ENCODE measurements at places on chromosomes 13 and 19.

- no peak for DNase-seq
Measured at GRCh38 chr19:5338656-5339197, 1.9 kb downstream of the PTPRS start.

DNA sequence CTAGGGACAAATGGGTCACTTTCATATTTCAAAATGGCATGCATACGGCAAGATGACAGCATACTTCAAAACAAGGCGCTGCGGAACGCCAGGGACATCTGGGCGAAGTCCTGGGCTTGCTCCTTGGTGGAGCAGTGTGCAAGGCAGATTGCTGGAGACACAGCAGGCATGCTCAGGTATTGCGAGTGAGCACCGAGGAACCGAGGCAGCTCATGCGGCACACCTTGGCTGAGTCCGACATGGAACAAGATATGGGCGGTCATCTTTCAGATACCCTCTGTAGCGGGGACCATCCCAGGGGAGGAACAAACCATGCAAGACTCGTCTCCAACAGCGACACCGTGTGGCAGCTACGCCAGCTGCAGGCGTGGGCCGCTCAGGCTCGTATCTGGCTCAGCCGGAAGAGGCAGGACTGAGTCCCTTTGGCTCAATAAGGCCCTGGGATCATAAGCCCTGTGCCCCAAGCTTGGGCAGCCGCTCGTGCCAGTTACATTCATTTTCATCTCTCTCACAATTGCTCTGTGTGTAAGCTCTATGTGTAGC, 112.4 kb downstream of the NUFIP1 start:
- DNase-seq: no peak

DNA sequence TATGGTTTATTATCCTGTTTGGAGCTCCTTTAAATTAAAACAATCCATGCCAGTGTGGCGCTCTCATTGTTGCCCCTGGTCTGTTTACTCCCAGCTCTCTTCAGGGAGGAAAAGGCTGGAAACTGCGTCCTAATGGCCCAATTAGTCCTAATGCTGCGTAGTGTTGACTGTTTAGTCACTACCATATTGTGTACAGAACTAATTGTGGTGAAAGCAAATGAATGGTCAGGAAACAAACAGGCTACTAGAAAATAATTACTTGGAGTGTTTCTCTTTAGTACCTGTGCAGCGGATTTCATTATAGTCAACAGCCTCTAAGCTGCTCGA, 54.5 kb upstream of the MTIF3 start:
- DNase-seq: no peak

GRCh38 chr19:30686176-30686820, 314.1 kb downstream of the ZNF536 start:
- no peak for DNase-seq

DNA sequence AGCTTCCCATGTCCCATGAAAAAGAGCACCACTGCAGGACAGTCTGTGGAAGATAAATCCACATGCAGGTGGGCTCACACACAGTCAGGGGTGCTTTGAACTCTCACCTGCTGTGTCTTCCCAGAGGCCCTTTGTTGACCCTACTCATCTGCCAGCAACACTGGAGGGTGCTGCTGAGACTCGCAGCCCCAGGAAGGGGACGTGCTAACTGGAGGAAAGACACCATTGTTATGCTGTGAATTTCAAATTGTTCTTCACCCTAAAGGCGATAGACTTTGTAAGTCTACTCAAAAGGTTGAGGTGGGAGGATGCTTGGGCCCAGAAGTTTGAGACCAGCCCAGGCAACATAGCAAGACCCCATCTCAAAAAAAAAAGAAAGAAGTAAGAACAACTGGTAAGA, 107.3 kb upstream of the SERP2 start:
- DNase-seq: no peak

DNA sequence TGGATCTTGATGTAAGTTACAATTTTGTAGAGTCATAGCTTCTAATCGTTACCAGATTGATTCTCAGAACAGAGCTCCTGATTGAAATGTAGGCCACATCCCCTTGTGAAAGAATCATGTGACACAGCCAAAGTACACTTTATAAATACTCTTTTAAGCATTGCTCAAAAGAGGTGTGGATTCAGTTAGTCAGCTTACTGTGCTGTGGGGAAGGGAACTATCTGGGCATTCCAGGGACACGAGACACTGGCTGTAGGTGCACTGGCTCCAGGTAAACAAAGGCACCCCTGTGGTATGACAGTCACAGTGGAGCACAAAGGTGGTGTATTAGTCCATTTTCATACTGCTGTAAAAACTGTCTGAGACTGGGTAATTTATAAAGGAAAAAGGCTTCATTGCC, 222.8 kb downstream of the LIG4 start:
- no peak for DNase-seq

DNA sequence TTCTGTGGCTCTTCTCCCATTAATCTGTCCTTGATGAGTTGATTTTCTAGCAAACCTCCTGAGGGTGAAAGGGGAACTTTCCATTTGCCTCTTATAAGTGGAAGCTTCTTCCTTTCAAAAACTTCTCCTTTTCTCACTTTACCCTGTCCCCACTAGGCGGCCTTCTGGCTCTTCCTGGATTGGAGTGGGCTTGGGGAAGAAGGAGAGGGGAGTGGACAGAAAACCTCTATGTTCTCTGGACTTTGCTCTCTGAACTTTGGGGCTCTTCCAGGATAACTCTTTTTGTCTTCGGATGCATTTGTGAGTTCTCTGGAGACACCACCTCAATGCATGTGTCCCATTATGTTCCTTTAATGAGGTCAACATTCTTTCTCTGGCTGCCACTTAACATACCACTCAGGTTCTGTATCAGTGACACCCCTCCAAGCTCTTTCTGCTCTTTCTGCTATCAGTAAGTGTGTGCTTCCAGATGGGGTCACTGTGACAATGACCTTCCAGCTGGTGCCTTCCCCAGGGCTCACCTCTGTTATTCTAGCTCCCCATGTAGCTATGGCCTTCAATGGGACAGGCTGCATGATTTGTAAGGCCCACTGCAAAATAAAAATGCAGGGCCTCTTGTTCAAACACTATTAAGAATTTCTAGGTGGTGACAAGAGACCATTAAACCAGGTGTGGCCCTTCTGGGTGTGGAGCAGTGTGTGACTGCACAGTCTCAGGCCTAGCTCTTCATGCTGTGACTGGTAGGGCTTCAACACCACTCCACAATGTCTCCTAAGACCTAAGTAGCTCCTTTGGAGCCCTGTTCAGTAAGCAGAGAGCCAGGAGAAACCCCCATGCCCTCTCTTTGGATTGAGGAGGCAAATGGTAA, 389.2 kb downstream of the EFNB2 start:
- DNase-seq: no peak

GRCh38 chr19:1665565-1666047, 13.2 kb upstream of the TCF3 start:
- no peak for DNase-seq

GRCh38 chr13:73998631-73999030, 135.6 kb downstream of the KLF12 start:
- DNase-seq: no peak

DNA sequence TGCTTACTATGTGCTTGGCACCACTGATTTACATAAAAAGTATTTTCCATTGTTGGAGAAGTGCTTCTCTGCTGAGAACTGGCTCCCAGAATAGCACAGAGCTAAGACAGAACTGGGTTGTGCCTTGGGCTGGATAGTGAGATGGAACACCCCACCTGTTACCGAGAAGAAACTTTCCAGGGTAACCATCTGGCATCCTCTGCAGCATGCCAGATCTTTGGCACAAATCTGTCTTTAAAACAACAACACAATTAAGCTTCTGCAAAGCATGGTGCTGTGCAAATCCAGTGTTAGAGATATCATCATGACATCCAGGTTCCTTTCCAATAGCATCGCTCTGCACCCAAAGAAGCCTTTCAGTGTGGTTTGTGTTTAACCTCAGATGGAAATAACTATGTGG, 202.5 kb upstream of the RFC3 start:
- no peak for DNase-seq

- no peak for DNase-seq
Measured at GRCh38 chr19:4732680-4733114, 9.1 kb upstream of the DPP9 start.

DNA sequence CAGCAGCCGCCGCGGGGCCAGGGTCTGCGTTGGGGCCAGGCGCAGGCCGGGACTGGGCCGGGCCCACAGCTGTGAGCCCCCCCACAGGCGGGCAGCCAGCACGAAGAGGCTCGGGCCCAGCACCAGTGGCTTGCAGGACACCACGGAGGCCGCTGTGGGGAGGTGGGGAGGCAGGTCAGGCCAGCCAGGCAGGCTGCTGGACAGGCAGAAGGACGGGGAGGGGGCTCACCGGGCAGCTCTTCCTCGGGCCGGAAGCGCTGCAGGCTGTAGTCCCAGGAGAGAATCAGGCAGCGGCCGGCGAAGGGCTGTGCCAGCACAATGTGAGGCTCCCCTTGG, 8.3 kb downstream of the LGI4 start:
- DNase-seq: no peak

DNA sequence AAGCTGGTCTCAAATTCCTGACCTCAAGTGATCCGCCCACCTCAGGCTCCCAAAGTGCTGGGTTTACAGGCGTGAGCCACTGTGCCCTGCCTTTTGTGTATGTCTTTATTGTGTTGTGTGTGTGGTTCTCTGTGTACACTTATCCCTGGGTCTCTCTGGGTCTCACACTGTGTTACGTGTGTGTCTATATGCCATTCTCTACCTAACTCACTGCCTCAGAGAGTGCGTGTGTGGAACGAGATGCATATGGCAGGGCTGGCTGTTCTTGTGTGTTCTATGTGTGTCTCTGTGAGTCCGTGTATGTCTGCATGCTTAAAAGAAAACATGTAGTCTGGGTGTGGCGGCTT, 10.5 kb downstream of the FOXA3 start:
- no peak for DNase-seq

- no peak for DNase-seq
Measured at GRCh38 chr13:85298387-85298924, 500.8 kb downstream of the SLITRK6 start.

All from activated CD8-positive, alpha-beta memory T cell treated with anti-CD3 and anti-CD28 coated beads for 1 hour (primary cell).